ENCODE measurements at places on chromosomes 6 and 20. TPM values are rescaled to one million over a fixed set of nuclear protein-coding genes. Genes with fewer than 3 reads are reported as not detected.

The CNBD2 gene
- 3.5 TPM for total RNA-seq

The RTN4IP1 gene
- total RNA-seq: 3.7 TPM

The TUBB1 gene
- total RNA-seq: 0.04 TPM

The CASS4 gene
- total RNA-seq: 0.09 TPM

The SLC29A1 gene
- 47.3 TPM for total RNA-seq

The PGK2 gene
- not detected for total RNA-seq

The SIRPA gene
- 25.8 TPM for total RNA-seq

The EFCAB8 gene
- total RNA-seq: 0.19 TPM

The ANKRD66 gene
- total RNA-seq: not detected

The FERMT1 gene
- 3.1 TPM for total RNA-seq

The SLC22A7 gene
- not detected for total RNA-seq

The SRSF12 gene
- total RNA-seq: 0.55 TPM

The C6orf89 gene
- total RNA-seq: 26.0 TPM

The TAGAP gene
- 0.63 TPM for total RNA-seq

The TFAP2D gene
- total RNA-seq: not detected

The TPX2 gene
- 0.95 TPM for total RNA-seq

The CDH26 gene
- 0.97 TPM for total RNA-seq

The DAAM2 gene
- 9.0 TPM for total RNA-seq

The CCN5 gene
- total RNA-seq: 0.14 TPM

The NR2E1 gene
- total RNA-seq: 0.06 TPM

The SIRPB1 gene
- total RNA-seq: 2.3 TPM

The RGL2 gene
- 33.7 TPM for total RNA-seq

The ULBP1 gene
- 0.09 TPM for total RNA-seq

The GPR6 gene
- not detected for total RNA-seq

The NRN1 gene
- total RNA-seq: 0.60 TPM

The ACTL10 gene
- 2.6 TPM for total RNA-seq

The GPR31 gene
- not detected for total RNA-seq

The PSORS1C1 gene
- 0.26 TPM for total RNA-seq

The TBC1D20 gene
- total RNA-seq: 13.3 TPM

The PIGT gene
- 51.0 TPM for total RNA-seq

The KHDRBS2 gene
- 0.06 TPM for total RNA-seq

The C20orf204 gene
- 0.63 TPM for total RNA-seq

The MARCKS gene
- total RNA-seq: 70.3 TPM

The RAET1E gene
- not detected for total RNA-seq

The PLG gene
- total RNA-seq: 0.21 TPM

The POPDC3 gene
- 0.67 TPM for total RNA-seq

The CRISP3 gene
- total RNA-seq: 0.47 TPM

The CD93 gene
- total RNA-seq: 4.5 TPM
